Subcutaneous preadipocyte (primary cell): ENCODE measurements at places on chromosomes 5 and 9. TPM values are rescaled to one million over a fixed set of nuclear protein-coding genes. Genes with fewer than 3 reads are reported as not detected.

CYSTM1 gene
- 22.3 and 25.7 TPM in 2 replicates for total RNA-seq

EQTN gene
- not detected in 2 replicates for total RNA-seq

BTNL9 gene
- total RNA-seq, result 0.37 TPM in 1 of 2 replicates, not detected in the other

MYMK gene
- not detected in 2 replicates for total RNA-seq

WHRN gene
- 0.73 and 0.78 TPM in 2 replicates for total RNA-seq

CDKN2B-AS1 gene
- total RNA-seq, result 8.8 and 11.7 TPM in 2 replicates

ECSCR gene
- total RNA-seq, result 0.37 TPM in 1 of 2 replicates, not detected in the other
